ENCODE measurements at places on chromosomes 1 and 21.

GRCh38 chr21:45568383-45568782, 26.1 kb upstream of the SLC19A1 start:
- DNase-seq, result no peak

DNA sequence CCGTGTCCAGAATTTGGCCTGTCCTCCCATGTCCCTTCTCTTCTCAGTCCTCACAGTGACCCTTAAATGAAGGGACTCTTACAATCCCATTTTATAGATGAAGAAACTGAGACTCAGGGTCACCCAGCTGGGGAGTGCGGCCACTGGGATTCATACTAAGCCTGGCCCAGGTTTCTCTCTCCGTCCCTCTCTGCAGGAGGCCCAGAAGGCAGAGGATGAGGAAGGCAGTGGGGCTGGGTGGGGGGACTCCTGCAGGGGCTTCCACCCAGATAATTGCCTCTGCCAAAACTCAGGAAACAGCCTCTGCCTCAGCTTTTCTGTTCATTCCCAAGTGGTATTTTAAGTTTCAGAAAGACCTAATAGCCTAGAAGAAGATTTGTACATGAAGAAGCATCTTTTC, 299.8 kb downstream of the MATN1 start:
- DNase-seq, result no peak

GRCh38 chr1:231272880-231273279, 31.9 kb downstream of the GNPAT start:
- DNase-seq, result no peak

DNA sequence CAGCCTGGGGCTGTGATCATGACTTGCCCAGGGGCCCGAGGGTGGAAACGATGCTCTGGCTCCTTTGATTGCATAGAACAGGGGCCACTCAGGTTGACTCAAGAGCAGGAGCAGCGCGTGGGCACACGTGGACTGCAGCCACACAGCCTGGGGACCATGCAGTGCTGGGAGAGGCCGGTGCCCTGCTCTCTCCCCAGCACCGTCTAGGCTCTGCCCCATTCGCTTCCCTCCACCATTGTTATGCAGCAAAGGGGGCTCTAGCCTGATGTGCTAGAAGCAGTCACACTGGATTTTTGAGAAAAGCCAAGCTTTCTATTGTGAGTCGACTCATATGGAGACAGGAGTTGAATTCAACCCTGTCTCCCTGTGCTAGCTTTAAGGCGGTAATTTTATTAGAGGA, 8.7 kb downstream of the PINK1 start:
- no peak for DNase-seq

DNA sequence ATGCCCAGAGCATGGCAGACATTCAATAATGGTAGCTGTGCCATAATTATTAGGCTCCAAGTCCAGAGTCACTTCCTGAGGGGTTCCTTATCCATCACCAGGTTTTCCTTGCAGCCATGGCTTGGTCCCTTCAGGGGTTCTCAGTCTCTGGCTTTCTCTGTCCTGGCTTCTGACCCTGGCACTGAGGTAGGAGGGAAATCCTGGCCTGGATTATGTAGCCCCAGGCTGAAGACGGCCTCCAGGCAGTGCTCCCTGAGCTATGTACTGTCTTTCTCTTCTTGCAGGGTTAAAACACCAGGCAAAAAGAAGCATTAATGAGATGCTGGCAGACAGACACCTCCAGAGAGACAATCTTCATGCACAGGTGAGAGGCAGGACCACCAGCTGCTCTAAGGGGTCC, 9.5 kb upstream of the PADI3 start:
- DNase-seq, result peak; percentile 13

DNA sequence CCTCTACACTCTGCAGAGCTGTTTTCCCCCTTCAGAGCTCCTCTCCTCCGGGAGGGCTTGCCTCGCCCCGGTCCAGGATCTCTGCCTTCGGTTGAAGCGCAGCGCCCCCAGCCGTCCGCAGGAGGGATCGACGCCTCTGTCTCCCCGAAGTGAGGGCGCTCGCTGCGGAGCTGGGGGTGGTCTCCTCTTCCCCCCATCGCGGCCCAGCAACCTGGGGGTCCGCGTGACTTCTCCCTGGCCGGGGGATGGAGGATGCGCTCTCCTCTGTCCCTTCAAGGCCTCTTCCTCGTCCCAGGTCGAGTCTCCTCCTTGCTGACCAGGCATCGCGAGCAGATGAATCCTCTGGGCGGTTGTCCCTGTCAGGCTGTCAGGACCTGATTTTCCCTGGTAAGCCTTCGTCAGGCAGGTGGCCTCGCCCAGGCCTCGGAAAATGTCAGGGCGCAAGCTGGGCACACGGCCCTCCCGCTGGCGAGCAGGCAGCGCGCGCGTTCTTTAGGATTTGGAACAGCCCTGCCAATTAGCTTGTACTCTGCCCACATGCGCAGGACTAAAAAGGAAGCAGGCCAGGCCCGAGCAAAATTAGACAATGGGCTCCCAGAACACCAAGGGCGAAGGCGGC, 90.5 kb downstream of the EDEM3 start:
- no peak for DNase-seq

- DNase-seq, result no peak
These were observed 21.7 kb upstream of the SHCBP1L start for GRCh38 chr1:182974506-182975191.

DNA sequence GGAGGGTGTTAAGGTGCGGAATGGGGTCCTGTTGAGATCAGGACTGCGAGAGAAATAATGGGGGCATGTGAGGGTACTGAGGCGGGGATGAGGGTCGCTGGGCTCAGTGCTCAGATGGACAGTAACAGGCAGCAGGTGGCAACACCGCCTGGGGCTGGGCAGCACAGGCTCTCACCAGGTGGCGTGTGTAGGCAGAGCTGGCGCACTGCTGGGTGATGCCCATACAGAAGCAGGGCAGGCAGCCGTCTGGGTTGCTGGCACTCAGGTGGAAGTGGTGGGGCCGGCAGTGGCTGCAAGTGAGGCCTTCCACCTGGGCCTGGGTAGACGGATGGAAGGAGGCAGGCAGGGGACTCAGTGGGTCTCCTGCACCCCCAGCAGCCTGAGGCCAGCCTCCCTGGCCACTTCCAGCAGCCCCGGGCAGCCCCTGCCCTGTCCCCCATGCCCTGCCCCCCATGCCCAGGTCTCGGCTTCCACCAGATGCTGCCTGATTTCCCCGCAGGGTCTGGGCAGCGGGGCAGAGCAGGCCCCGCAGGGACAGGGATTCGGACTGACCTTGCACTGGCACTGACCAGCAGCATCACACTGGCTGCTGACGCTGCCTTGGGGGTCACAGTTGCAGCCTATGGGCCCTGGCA, 60.5 kb downstream of the LDLRAD2 start:
- DNase-seq, result no peak

DNA sequence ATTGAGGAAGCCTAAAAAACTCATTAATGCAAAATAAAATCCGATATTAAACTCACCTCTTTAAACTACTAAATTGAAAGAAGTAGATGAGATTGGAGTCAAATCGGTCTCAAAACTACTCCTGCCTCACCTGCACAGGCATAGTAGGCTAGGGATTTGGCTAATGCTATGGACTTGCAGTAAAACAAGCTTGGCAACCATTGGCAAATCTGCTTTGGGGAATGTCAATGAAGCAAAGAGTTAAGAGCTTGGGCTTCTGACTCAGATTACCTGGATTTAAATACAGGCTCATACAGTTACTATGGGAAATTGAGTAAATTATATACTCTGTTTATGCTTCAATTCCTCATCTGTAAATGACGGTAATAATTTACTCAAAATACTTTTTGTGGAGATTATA, 111.4 kb downstream of the TTLL7 start:
- no peak for DNase-seq

- no peak for DNase-seq
These were observed 76.3 kb downstream of the RUSC1 start for GRCh38 chr1:155396874-155397476.

DNA sequence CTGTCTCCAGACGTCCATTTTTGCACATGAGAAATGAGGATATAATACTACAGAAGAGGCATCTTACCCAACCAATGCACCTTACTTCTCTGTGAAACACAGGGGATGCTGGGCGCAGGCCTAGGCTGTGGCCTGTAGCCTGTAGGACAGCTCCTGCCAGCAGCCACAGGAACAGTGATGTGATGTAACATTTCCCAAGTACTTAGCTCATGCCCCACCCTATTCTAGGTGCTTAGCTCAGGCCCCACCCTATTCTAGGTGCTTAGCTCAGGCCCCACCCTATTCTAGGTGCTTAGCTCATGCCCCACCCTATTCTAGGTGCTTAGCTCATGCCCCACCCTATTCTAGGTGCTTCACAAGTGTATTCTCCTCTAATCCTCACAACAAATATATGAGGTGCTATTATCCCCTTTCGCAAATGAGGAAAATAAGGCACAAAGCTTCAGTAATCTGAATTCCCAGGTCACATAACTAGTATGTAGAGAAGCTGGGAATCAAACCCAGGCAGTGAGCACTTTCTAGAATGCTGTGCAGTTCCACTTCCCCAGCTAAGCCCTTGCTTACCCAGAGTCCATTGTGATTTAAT, 4.6 kb upstream of the NAXE start:
- DNase-seq, result no peak

DNA sequence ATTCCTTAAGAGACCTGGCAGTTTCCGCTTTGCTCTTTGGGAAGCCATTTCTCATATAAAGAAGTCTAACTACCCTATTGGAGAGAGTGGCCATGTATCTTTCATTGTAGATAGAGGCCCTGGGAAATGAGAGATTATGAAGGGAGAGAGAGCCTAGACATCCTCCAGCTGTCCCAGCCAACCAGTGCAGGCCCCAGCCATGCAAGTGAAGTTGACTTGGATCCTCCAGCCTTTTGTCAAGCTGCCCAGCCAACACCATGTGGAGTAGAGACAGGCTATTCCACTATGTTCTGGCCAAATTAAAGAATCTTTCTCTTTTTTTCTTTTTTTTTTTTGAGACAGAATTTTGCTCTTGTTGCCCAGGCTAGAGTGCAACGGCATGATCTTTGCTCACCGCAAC, 7.1 kb upstream of the ANP32E start:
- no peak for DNase-seq

DNA sequence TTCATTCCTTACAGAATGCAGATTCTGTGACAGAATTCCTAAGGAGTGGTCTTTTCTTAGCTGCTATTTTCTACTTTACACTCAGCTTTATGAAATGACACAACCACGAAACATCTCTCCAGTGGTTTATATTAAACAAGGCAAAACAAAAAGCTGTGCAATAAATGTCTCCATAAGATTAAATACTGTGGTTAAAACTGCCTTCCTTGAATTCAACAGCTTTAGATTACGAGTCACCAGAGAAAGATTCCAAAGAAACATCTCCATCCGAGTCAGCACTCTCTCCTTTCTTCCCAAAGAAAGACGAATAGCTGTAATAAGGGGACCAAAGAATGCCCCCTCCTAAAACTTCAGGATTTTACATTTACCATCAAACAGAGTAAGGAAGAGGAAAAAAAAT, 4.6 kb upstream of the C1orf87 start:
- DNase-seq, result no peak

- no peak for DNase-seq
These were observed 3.7 kb downstream of the CSTB start for GRCh38 chr21:43772425-43772821.

DNA sequence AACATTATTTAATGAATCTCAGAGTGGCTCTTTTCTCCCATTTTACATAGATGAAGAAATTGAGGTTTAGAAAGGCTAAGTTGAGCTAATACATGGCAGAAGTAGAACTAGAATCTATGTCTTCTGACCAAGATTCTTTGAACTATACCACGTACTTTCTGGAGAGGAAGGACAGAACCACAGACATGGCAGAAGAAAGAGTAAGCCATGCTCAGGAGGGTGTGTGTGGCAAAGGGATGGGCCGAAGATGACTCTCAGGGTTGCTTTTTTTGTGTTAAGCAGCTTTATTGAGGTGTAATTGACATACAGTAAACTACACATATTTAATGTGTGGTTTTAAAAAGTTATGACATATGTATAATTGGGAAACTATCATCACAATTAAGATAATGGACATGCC, 69.5 kb downstream of the PEX14 start:
- DNase-seq, result no peak

GRCh38 chr1:155801149-155801548, 55.9 kb downstream of the GON4L start:
- DNase-seq, result no peak

DNA sequence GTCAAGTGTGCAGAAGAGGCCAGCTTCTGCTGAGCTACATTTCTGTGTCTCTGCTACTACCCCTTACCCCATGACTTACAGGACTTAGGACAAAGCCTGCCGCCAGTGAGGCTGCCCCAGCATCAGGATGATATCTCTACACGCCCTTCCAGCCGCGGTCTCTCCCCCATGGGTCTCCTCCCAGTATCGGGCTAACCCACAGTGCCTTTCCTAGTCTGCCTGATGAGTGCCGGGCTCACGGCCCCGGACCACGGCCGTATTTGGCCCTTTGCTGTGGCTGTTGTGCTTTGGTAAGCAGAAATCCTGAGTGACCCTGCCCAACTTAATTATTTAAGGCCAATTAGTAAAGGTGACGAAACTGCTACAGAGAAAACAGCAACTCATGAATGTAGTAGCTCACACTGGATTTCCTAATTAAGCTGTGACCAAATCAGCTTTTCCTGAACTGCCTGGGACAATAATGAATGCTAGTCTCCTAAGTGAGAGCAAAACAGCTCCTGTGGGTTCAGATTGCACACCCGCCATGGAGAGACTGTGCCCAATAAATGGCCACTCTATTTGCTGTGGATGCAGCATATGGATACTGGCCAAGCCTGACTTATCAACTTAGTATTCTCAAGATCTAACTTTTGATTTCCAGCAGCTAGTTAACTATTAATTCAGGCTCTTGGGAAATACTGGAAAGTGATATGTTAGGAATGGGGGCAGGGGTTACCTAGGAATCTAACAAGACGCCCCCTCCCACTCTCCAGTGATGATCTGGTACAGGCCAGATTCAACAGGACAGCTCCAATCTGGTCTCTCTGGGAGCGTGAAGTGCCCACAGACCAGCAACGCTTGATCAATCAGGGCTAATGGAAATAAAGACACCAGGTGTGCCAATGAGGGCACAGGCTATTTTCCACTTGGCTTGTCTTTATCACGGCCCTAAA, 123.3 kb upstream of the IFFO2 start:
- DNase-seq, result no peak

DNA sequence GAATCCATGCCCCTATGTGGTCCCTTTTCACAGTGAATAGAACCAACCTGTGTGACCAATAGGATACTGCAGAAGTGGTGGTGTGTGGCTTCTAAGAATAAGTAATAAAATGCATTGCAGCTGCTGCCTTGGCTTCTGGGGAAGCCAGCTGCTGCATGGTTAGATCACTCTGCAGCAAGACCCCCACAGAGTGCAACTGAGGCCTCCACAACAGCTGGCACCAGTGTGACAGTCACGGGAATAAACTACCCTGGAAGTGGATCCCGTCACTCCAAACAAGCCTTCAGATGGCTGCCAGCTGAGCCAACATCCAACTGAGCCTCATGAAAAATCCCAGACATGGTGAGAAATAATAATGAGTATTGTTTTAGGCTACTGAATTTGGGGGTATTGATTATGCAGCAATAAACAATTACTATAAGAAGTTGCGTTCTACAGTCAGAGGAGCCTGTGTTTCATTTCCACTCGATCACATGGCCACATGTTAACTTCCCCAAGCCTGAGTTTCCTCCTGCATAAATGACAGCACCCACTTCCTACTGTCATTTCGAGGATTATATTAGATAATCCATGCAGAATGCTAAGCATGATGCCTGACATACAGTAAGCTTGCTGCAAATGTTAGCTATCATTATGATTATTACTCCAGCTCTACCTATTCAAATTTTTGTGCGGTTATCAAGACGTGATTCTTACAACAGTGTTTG, 20.8 kb upstream of the COG2 start:
- no peak for DNase-seq

- no peak for DNase-seq
These were observed 1.0 kb upstream of the PERM1 start for GRCh38 chr1:982765-983436.

All from GF-D8 (cell line).